Activated CD4-positive, alpha-beta memory T cell treated with anti-CD3 and anti-CD28 coated beads for 36 hours (primary cell): ENCODE measurements at places on chromosomes 16 and 17. TPM values are rescaled to one million over a fixed set of nuclear protein-coding genes. Genes with fewer than 3 reads are reported as not detected.

CFAP52 gene
- total RNA-seq, result not detected

SLC5A2 gene
- total RNA-seq, result not detected

CD300LD gene
- not detected for total RNA-seq

MFAP4 gene
- total RNA-seq, result not detected

MYH13 gene
- not detected for total RNA-seq

PRRT2 gene
- 2.6 TPM for total RNA-seq

CPHXL2 gene
- not detected for total RNA-seq

SLC6A2 gene
- total RNA-seq, result not detected

DNA sequence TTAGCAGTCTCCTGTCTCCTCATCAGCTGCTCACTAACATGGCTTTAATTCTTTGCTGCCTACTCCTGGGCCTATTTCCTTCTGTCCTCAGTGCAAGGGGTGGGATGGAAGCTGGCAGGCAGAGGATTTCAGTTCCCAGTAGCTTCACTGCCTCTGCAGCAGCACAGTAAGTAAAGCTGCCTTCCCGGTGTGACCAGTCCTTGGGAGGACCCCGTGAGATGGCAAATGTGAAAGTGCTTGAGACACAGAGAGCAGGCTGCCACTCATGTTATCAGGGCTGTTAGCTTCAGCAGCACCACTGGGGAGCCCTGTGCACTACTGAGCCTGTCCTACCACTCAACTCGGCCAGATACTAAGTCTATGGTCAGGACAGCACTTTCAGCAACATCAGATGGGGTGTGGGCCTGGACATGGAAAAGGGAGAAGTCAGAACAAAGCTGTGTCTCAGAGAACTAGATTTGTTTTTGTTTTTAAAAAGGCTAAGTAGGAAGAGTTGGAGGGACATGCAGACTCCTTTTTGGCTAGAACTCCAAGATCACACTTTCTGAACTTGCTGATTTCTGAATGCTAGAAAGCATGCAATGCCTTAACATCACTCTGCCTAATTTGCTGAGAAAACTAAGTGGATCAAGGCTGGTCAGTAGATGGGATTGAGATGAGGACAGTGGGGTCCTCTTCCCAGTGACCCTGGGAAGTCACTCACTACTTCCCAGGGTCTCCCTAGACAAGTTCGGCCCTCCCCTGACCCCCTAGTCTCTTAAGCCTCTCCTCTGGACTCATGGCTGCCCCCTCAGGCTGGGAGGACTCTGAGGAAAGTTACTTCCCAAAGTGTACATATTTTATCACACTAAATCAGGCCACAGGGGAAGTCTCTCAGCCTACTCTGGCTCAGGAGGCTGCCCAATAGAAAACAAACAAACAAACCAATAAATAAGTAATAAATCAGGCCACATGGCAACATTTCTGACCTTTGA is 1.1 kb downstream of the ACSF2 start:
- H3K4me1 ChIP-seq, result peaks cover 19% of the 10 kb centered on the region
- peak; percentile 47 for DNase-seq
- peak overlapping the region; percentile 81 for H3K4me3 ChIP-seq

DNA sequence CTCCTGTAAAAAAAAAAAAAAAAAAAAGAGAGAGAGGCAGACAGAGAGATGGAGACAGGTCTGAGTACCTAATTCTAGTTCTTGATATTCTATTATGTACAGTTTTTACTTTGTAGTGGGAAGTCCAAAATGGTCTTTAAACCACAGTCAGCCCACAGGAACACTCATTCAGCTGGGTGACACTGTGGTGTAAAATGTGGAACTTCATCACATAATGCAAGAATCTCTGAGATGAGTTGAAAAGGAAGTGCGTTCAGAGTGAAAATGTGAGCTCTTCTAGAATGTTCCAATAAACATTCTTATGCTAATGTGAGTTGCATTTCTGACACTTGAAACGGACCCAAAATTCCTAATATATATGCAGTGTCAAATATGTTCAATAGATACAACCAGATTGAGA is 972.1 kb downstream of the CDH11 start:
- no peak overlapping the region for H3K27ac ChIP-seq
- no peaks in the 10 kb centered on the region for H3K27me3 ChIP-seq
- H3K4me3 ChIP-seq, result no peak overlapping the region
- H3K36me3 ChIP-seq, result no peaks in the 10 kb centered on the region

DNA sequence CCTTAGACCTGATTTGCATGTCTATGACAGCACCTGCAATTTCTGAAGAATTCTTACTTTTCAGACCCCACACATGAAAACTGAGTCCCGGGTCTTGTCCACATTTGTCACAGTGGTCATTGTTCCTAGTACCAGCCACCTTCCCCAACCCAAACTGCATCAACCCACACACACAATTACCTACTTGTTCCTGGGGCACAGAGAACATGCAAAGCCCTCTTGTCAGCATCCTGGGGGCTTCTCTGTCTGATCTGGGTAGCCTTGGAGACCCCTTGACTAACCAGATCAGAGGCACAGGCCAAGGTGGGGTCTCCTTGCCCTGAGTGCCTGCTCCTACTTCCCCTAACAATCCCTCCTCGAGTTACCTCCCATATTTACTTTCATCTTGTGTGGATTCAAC is 36.7 kb upstream of the PIK3R6 start:
- peaks cover 30% of the 10 kb centered on the region for H3K36me3 ChIP-seq
- H3K4me3 ChIP-seq, result no peak overlapping the region
- H3K27ac ChIP-seq, result no peak overlapping the region
- no peak for DNase-seq
- H3K4me1 ChIP-seq, result peaks cover 27% of the 10 kb centered on the region

DNA sequence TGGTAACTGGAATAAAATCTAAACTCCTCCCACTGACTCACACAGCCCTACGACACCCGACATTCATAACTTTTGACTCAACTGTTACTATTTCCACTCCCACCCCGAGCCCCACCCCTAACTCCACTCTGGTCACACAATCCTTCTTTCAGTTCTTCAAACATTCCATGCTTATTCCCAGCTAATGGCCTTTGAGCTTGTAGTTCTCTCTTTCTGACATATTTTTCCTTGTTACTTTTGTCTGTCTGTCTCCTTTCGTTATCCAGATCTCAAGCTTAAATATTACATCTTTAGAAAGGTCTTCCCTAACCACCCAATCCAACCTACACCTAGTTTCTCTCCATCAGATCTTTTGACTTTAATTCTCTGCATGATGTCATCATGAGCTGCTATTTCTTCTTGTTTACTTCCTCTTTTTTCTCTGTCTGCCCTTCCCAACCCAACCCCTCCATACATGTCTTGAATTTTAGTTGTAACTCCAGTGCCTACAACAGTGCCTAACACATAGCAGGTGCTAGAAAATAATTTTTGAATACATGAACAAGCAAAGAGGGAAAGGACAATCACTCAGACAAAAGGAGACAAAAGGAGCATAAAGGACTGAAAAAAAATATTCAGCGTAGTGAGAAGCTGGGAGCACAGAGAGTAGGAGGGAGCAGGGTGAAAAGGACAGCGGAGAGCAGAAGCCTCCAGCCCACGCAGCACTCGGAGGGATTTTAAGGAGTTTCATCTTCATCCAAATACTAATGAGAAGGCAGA is 65.2 kb upstream of the SMIM36 start:
- no peaks in the 10 kb centered on the region for H3K27me3 ChIP-seq
- peaks cover 26% of the 10 kb centered on the region for H3K4me1 ChIP-seq
- H3K27ac ChIP-seq, result no peak overlapping the region

DNA sequence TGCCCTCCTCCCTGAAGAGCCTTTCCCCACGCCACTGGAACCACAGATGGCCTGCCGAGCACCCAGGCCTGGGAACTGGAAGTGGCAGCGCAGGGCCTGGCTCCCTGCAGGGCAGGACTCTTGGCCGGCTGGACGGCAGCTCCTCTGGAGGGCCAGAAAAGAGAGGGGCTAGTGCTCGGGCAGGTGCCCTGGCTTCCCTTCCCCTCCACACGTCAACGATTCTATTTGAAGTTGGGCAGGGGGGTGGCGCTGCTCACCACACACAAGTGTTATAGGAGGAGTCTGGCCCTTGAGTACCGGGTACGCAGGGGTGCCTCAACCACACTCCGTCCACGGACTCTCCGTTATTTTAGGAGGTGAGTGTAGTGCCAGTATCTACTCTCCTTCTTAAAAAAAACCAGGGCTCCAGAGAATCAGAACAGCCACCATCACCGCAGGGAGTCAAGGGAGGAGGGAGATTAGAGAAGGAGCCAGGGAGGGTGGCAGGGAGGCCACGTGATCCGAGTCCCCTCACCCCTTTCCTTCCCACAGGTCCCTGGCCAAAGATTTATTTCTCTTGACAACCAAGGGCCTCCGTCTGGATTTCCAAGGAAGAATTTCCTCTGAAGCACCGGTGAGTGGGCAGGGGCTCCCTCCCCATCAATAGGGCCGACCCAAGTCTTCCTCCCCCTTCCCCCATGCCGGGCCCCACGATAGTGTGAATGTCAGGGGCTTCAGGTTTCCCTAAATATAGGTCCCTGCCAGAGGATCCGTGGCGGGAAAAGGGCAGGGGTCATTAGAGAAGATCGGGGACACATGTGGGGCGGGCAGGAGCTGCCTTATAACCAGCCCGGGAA is 1.4 kb upstream of the ALDOA start:
- no peaks in the 10 kb centered on the region for H3K27me3 ChIP-seq
- peak overlapping the region; percentile 97 for H3K4me3 ChIP-seq
- H3K27ac ChIP-seq, result peak overlapping the region; percentile 99
- H3K36me3 ChIP-seq, result peaks cover 38% of the 10 kb centered on the region

DNA sequence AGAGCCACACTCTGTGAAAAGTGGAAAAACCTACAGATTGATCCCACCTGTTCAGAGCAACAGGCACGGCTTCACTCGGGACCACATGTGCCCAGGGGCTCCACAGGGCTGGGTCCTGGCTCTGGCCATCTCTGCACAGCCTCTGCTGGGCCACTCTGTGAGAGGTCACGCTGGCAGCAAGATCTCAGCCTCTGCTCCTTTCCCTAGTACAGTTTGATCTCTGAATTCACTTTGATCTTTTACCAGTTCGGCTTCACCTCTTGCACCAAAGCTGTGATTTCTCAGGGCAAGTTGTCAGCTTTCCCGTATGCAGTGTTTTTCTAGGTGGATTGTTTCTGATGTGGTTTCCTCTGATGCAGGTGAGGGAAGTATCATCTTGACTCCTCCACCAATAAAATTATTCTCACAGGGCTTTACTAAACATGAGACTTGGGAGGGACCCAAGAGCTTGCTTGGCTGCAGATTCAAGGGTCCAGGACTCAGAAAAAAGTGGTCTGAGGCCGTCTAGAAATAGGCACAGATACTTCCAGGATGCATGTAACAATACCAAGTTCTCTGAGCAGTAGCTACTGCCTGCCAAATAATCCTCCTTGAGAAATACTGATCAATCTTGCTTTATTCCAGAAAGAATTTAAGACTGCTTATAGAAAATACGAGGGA is 24.0 kb upstream of the ALDH3A1 start:
- peak overlapping the region; percentile 72 for H3K27ac ChIP-seq
- H3K4me1 ChIP-seq, result peaks cover 76% of the 10 kb centered on the region
- DNase-seq, result peak; percentile 42

DNA sequence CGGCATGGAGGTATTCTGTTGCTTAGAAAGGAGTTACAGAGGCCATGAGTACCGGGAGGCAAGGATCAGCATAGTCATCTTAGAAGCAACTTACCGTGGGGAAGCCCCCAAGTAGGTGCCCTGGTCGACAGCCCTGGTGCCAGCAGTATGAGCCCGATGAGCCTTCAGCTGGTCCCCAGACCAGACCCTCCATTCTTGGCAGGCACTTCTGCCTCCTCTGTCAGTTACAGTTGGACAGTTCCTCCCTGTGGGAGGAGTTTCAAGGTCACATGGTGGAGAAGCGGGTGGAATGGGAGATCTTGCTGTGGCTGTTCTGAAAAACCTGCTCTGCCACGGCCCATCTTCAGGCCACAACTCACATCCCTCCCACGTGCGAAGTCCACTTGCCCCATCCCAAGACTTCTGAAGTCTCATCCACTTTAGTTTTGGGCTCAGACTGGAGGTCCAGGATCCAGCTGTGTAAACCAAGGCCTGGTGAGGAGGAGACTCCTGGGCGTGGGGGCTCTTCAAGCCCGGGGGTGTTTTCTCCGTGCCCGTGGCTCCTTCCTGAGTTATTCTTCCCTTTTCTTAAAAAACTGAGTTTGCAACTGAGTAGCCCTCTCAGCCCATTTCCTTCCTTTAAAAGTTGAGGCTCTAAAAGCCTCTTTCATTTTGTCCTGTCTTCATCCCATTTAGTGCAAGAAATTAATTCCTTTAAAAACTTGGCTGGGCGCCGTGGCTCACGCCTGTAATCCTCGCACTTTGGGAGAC is 133.5 kb downstream of the SEC14L1 start:
- DNase-seq, result no peak
- H3K4me3 ChIP-seq, result no peak overlapping the region
- H3K27me3 ChIP-seq, result peaks cover 6% of the 10 kb centered on the region
- H3K27ac ChIP-seq, result no peak overlapping the region
- H3K36me3 ChIP-seq, result no peaks in the 10 kb centered on the region
- no peaks in the 10 kb centered on the region for H3K4me1 ChIP-seq

DNA sequence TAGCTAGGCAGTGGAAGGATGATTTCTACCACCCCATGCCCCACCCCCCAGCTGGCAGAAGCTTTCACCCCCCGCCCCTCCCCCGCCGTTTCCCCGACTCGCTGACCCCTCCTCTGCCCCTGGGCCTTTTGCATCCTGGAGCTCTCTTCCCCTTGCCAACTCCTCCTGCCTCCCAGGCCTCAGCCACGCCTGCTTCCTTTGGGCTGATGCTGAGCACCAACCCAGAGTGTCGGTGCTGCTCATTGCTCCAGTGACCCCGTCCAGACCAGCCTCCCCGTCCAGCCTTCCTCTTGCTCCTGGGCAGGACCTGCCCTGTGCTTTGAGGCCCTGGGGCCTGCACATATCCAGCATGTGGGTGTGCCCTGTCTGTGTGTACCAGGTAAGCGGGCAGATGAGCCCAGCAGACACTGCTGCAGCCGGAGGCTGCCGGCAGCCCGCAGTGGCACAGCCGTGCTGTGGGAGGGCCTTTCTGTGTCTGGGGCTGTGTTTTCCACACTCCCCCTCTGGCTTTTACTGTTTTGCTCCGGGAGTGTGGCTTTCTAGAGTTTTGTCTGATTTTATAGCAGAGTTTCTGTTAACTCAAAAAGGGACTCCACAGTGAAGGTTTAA is 72.9 kb downstream of the JPH3 start:
- no peak overlapping the region for H3K27ac ChIP-seq
- H3K4me1 ChIP-seq, result no peaks in the 10 kb centered on the region
- H3K4me3 ChIP-seq, result no peak overlapping the region
- H3K27me3 ChIP-seq, result no peaks in the 10 kb centered on the region

DNA sequence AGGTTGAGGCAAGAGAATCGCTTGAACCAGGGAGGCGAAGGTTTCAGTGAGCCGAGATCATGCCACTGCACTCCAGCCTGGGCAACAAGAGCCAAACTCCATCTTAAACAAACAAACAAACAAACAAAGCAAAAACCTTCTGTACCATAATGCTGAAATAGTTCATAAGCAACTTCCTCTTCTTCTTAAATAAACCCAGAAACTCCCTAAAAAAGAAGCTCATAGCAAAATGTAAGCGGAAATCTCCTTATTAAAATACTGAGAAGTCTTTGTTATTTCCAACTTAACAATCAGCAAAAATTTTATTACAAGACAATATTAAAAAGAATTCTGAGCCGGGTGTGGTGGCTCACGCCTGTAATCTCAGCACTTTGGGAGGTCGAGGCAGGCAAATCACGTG is 82.8 kb downstream of the FBXL20 start:
- H3K27me3 ChIP-seq, result no peaks in the 10 kb centered on the region
- H3K36me3 ChIP-seq, result no peaks in the 10 kb centered on the region
- no peak for DNase-seq
- H3K4me1 ChIP-seq, result no peaks in the 10 kb centered on the region
- no peak overlapping the region for H3K27ac ChIP-seq
